ENCODE measurements at places on chromosomes 11 and 22.

DNA sequence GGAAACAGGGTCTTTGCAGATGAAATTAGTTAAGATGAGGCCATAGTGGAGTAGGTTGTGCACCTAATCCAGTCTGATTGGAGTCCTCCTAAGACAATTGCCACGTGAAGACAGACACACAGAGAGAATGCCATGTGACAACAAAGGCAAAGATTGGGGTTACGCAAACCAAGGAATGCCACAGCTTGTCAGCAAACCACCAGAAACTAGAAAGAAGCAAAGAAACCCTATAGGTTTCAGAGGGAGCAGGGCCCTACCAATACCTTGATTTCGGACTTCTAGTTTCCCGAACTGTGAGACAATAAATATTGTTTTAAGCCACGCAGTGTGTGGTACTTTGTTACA, 8.2 kb upstream of the LAYN start:
- DNase-seq = no peak

DNA sequence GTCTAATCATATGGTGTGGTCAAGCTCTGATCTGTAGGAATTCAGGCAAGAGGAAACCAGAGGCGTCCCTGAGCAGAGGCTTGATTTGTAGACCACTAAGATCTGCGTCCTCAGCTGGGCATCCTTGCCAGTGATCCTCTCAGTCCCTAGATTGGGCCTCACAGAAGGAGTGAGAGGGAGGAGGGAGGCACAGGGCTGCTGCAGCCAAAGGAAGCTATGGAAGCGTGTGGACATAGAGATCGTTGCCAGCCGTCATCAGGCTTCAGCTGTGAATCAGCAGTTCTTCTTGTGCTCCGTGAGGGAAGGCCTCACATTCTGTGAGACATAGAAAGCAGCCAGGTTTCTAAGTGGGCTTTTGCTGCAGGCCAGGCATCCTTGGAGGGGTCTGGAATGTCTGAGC, 254.6 kb upstream of the KIRREL3 start:
- DNase-seq = no peak

DNA sequence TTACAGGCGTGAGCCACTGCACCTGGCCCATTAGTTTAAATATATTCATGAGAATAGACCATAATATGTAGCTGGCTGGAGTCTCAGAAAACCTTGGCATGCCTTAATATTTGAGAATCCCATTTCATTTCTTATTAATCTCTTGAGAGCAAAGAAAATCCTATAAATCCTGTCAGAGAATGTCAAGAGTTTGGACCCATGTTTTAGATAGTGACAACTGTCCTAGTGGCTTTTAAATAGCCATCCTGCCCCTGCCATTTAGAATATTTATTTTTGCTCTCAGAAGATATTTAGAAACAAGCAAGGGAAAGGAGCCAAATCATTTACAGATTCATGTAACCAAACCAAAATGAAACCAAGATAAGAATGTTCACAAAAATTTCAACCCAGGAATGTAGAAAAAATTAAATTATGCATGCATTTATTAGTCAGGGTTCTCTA, 107.2 kb downstream of the SWAP70 start:
- no peak for DNase-seq

DNA sequence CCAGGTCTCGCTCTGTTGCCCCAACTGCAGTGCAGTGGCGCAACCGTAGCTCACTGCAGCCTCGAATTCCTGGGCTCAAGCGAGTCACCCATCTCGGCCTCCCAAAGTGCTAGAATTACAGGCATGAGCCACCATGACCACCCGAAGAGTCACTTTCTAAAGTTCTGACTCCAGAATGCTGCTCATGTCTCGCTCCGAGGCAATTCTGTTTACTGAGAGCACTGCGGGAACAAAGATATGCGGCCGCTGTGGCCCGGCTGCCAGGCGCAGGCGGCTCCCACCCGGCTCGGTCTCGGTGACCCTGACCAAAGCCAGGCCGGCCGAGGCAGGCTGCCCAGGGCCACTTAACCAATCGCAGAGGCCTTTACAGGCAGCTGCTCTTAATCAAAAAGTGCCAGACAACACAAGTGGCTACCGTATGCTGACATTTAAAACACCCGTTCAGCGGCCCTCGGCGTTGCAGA, 78.7 kb downstream of the PHF21B start:
- DNase-seq = no peak

DNA sequence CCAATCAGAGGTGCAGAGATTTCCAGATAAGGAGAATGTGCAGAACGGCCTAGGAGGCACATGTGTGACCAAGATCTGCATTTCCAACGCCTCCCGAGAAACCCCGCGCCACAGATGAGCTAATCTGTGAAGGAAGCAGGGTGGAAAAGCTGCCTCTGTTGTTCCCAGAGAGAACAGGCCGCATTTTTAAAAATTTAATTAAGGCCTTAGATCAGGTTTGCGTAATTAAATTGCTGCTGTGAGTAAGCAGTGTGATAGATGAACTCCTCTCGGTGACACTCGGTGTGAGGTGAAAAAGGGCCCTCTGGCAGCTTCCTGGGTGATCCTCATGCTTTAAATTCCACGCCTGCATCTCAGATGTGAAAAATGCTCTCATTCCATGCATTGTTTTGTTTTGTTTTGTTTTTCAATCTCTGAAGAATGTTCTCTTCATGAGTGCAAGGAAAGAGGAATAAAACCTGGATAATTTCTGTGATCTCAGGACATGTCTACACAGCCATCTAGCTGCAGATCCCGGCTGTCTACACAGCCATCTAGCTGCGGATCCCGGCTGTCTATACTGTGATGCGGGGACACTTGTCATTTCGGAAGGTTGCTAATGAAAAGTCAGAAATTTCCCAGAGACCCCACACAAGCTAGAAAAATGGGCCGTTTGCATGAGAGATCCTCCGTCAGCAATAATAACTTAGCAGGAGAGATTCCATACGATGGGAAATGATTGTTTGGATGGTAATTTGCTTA, 1398.9 kb downstream of the BRD1 start:
- no peak for DNase-seq

DNA sequence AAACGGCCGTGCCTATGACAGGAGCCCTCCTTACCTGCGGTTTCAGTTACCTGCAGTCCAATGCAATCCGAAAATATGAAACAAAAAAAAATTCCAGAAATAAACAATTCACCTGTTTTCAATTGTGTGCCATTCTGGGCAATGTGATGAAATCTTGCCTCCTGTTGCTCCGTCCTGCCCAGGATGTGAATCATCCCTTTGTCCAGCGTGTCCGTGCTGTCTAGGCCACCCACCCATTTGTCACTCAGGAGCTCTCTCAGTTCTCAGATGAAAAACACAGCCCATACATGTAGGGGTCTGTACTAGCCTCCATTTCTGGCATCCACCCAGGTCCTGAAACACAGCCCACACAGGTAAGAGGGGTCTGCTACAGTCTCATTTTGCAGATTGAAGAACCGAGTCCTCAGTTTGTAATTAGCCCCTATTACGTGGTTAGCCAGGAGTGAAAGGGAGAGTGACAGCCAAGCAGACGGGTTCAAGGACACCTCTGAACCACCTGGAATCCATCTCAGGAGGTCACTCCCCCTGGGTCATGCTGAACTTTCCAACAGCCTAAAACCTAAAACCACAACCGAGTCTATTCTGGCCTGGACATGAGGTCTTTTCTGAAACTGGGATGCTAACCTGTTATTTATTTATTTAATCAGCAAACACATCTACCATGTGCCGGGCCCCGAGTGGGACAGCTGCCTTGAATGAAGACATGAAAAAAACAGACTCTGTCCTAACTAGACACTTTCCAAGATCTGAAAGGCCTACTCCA, 317.2 kb downstream of the SHANK2 start:
- DNase-seq = no peak

DNA sequence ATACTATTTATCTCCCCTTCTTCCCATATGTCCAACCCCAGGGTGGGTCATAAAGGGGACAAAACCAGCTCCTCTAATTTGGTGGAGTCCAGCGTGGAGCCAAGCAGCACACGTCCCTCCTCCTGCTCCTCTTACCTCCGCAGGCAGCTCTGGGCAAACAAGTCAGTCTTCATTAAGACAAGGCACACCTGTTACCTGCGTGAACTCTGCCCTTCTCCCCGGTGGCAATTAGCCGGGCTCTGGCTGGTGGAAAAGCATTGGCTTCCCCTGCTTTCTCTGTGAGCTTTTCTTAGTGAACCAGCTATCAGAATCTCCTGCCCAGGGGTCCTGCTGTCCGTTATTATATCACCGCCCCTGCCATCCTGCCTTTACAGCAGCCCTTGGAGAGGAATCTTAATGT, 418.7 kb upstream of the CADM1 start:
- DNase-seq = no peak

DNA sequence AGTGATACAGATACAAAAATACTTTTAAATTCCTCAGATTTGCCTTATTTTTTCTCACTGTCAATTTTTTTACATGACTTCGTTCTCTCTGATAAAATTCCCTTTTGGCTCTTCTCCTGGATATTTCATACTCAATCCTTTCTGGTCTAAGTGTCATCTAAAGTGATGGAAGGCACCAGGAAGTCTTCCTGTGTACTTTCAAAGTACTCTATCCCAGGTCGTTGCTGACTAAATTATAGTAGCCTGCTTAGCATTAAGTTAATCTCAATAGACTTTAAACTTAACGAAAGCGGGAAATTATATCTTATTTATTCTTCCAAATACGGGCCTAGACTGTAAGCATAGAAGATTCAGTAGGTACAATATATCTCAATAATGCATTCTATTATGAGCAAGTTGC, 67.8 kb downstream of the CASP12 start:
- DNase-seq = no peak

- no peak for DNase-seq
Observed at GRCh38 chr11:117471776-117472175, 144.1 kb downstream of the CEP164 start.

- no peak for DNase-seq
Observed at GRCh38 chr11:99632969-99633368, 612.2 kb downstream of the CNTN5 start.

GRCh38 chr11:117970400-117971024, 15.7 kb upstream of the IL10RA start:
- DNase-seq = no peak

GRCh38 chr11:61057615-61058014, 44.7 kb upstream of the CD5 start:
- DNase-seq = no peak

DNA sequence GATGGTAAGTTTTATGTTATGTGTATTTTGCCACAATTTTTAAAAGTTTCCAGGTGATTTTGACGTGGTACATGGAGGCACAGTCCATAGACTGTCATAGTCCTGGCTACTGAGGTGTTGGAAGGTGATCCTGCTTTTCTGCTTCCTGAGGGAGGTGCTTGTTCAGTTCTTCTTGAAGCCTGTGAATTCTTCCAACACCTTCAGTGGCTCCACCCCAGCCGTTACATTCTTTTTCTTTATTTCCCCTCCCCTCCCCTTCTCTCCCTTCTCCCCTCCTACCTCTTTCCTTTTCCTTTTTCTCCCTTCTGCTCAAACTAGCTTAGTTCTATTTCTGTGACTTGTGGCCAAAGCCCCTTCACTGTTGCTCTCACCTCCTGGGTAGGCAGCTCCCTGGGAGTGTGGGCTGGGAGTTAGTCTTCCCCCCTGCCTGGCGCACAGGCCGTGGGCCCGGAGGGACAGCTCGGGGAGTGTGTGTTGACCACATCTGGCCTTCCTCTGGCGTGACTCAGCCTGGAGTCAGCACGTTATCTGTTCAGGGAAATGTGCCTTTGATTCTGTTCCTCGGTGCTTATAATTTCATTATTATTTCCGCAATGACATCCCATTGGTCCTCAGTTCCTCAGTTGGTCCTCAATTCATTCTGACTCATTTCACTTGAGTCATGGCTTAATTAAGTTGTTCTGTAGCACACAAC, 566.2 kb downstream of the TBC1D22A start:
- DNase-seq = peak; percentile 59

GRCh38 chr22:19805821-19806212, 45.2 kb downstream of the TBX1 start:
- no peak for DNase-seq

Measured in BE2C (cell line).